Thoracic aorta (tissue), 2 donors: ENCODE measurements at places on chromosomes 11 and 22. TPM values are rescaled to one million over a fixed set of nuclear protein-coding genes. Genes with fewer than 3 reads are reported as not detected.

Gene CREB3L1
- 3.0 TPM for total RNA-seq

Gene TRIM48
- total RNA-seq: not detected

Gene TCN1
- not detected for total RNA-seq

Gene LRFN4
- total RNA-seq: 23.0 TPM

Gene ANO5
- 7.9 TPM for total RNA-seq

Gene BEST1
- 8.0 TPM for total RNA-seq

Gene CCT8L2
- not detected for total RNA-seq

Gene BTBD18
- not detected for total RNA-seq

Gene CASP5
- total RNA-seq: not detected

Gene VSIG10L2
- not detected for total RNA-seq

Gene OR5A2
- total RNA-seq: not detected

Gene OR5D16
- total RNA-seq: not detected

Gene FAU
- total RNA-seq: 365 TPM

DNA sequence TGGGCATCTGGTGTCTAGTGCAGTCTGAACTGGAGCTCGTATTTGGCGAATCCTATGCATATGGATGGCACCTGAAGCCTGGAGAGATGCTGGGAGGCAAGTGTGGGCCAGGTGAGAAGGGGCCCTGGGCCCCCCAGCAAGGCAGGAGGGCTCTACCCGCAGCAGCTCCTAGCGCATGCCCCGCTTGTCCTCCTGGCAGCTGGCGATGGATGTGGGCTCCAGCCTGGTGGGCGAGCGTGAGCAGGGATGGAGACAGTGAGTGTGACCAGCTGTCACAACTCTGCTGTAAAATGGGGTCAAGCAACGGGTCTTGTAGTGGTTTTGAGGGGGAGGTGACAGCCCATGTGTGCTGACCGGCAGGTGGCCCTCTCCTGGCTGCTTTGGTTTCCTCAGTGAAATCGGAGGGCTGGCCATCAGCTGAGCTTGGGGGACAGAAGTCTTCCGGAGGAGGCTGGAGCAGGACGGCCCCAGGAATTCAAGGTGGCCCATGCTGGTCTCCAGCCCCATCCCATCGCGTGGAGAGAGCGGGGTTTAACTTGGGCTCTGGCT is 12.0 kb downstream of the FRMD8 start:
- no peak for DNase-seq

DNA sequence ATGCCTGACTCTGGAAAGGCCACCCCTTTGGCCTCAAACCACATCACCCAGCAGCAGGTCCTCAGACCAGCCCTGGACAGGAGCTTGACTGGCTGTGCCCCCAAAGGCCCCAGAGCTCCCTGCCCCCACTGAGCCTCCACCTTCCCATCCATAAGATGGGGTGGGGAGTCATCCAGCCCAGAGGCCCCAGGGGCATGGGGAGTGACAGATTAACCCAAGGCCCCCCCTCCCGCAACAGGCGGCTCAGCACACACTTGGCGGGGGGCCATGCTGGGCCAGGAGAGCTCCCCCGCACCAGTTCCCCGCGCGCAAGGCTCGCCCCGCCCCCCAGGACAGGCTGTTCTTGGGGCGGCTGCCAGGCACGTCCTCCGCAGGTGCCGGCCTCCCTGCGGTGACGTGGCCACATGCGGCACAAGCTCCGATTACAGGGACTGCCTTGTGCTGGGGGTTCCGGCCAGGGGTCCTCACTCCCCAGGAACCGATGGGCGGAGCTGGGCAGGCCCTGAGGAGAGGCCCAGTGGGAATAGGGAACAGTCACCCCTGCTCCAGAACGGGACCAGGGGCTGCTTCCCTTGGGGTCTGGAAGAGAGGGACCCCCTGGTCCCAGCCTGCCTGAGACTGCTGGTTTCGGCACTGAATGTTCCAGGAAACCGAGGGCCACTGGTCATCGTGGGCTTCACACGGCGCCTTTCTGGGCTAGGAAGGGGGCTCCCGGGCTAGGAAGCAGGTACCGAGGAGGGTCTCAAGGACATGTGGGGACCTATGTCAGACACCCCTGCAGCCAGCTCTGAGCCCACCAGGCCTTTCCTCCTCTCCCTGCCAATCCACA is 5.1 kb upstream of the CDKN1C start:
- no peak for DNase-seq

DNA sequence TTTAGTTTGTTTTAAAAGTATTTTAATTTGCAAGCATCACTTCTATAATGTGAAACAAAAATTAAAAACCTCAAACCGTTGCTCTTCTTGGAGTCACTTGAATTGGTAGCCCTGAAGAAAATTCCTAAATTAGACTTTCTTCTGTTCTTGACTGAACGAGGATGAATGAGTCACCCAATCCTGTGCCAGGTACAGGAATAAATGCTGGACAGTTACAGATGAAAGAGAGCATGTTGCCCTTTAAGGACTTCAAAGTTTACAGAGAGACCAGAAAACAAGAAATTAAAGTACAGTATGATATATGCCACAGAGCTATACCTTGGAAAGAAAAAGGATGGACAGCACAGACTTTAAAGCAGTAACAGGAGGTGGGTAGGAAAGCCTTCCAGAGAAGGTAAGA is 41.3 kb upstream of the CXCR5 start:
- DNase-seq: no peak

- DNase-seq: no peak
These were observed 100.8 kb upstream of the CLPB start for GRCh38 chr11:72535194-72535547.

GRCh38 chr11:40183073-40184064 is 1276.1 kb downstream of the LRRC4C start:
- no peak for DNase-seq

- no peak for DNase-seq
These were observed 63.1 kb downstream of the ARFGAP3 start for GRCh38 chr22:42793848-42794405.

GRCh38 chr11:76695133-76695532 is 24.6 kb upstream of the LRRC32 start:
- DNase-seq: no peak

- DNase-seq: no peak
These were observed 161.6 kb upstream of the BDNF start for GRCh38 chr11:27861706-27862430.

- DNase-seq: no peak
These were observed 709 bp upstream of the KCNE3 start for GRCh38 chr11:74468058-74468457.

DNA sequence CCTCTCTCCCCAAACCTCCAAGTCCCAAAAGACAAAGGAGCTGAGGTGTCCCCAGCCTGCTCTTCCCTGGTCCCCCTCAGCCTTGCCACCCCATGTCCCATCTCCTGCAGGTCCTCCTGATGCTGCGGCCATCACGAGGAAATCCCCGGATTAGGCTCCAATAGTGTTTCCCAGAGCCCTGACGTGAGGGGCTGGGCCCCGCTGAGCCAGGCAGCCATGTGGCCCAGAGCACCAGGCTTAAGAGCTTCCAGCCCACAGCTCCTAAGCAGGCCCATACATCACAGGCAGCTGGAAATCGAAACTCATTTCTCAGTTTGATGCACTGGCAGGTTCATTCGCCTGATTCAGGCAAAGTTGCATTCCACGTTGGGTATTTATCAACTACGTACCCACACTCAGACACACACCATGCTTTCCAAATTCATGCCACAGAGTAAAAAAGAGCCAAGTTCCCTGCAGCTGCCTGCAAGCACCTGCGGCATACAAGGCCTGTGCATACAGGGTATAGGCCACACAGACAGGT is 114.2 kb downstream of the CHST1 start:
- no peak for DNase-seq

GRCh38 chr11:115234794-115235193 is 269.4 kb downstream of the CADM1 start:
- no peak for DNase-seq

DNA sequence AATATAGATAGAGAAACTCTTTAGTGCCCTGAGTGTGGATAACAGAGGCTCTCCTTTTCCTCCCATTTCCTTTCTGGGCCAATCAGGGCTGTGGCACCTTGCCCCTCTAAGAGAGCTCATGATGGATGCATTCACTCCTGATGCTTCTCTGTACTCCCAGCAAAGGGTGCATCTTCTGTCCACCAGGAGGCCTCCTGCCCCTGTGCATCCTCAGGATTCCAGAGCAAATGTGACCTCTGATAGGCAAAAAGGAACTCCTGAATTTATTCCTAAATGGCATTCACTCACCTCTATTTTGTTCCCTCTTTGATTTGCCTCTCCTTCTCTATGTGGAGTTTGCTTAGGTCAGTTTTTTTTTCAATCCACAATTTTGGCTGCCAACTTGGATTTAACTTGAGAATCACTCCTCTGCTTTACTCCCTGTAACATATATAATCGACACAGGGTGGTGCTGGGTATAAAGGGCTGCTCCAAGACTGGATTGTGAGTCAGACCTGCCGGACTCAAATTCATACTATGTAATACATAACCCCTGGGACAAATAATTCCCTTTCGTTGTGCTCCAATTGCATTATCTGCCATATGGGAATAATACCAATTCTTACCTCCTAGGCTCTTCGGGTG is 1.1 kb upstream of the MRGPRX4 start:
- DNase-seq: no peak

DNA sequence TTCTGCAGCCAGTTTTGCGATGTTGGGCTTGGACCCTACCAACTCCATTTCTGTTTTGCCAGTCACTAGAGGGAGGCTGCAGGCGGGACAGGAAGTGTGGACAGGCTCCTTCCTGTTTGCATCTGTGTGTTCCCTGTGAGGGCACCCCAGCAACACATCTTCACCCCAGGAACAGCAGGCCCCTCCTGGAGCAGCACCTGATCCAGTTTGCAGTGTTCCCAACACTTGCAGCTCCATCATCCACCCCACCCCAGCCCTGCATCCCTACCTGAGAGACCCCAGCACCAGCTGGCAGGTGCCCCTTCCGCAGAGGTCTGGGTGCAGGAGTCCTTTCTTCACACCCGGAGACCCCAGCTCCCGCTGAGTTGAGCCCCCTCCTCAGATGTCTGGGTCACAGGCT is 7.4 kb upstream of the VSIG10L2 start:
- no peak for DNase-seq

- no peak for DNase-seq
These were observed at the start of gene BAIAP2L2 for GRCh38 chr22:38110008-38110862. TSS of gene BAIAP2L2 (minus strand) at chr22:38110684. CDS start at chr22:38110525, 159 bp downstream.

DNA sequence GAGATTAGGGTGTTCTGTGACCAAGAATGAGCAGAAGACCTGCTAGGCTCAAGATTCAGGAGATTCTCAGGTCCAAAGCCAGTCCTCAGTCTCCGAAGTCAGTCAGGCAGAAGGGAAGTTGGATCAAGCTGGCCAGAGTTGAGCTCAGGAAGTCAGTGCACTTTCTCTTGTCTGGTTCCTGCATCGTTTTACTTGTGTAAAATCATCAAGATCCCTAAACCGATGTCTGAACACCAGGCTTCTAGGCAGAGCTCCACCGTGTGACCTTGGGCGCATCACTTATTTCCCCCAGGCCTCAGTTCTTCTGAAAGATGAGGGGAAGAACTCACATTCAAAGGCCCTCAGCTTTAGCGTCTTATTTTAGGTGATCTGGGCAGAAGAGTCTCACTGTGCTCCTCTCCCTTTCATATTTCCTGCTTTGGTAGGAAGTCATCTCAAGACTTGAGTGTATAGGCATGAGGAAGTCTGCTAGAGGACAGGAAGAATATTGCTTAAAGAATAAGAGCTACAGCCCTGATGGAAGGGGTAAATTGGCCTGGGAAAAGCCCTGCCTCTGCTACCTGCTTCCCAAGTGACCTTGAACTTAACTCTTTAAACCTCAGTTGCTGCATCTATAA is 20.2 kb downstream of the NF2 start:
- DNase-seq: no peak

DNA sequence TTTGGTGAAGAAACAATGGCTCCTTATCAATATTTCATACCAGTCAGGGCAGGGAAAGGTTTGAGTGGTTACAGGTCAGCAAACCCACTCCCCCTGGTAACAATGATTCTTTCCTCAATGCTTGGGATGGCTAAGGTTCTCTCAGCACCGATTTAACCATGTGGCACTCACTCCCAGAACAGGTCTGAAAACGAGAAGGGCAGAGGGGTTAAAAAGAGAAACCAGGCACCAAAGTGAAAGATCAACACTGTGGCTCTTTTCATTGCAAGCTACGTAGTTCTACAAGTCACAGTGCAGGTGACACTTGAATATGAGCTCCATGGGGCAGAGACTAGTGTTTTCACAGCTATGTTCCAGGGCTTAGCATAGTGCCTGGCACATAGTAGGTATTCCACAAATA is 132.4 kb downstream of the PLEKHA7 start:
- no peak for DNase-seq

DNA sequence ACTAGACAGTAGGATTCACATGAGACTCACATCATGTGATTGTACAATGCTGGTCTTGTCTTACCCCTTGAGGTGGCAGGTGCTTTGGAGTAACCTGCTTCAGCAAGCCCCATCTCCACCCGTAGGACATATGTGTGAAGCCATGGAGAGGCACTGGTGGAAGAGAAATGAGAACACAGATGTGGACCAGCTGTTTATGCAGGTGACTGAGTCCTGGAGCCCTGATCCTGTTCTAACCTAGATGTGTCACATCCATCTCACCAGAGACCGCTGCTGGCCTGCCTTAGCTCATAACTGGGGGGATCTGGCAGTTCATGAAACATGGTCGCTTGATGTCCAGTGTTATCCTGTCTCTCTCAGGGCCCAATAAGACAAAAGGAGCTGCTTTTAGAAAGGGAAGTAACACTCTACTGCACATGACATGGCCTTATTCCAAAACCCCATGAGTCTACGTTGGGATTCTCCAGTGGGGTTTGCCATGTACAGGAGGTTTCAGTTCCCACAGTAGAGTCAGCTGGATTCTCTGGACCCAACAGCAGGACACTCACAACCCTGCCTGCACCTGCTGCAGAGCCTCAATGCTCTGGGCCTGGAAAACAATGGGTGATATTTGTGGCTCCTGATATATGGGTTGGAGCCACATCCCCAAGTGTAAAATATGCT is 62.0 kb downstream of the GGTLC2 start:
- no peak for DNase-seq

GRCh38 chr11:33575311-33575710 is 125.3 kb downstream of the C11orf91 start:
- no peak for DNase-seq

DNA sequence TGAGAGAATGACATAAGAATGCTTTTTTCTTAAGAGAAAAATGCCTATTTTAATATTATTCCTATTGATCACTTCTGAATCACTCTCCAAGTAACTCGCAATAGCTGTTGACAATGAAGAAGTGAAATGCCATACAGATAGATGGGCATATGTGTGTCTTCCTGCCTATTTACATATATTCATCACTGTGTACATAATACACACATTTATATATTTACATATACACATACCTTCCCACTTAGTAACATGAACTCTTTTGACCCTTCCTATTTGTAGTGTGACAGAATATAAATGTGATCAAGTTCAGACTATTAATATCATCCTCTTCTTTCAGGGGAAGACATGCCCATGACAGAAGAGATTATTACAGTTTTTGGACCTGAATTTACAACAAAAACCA is 756.7 kb downstream of the DLG2 start:
- DNase-seq: no peak

DNA sequence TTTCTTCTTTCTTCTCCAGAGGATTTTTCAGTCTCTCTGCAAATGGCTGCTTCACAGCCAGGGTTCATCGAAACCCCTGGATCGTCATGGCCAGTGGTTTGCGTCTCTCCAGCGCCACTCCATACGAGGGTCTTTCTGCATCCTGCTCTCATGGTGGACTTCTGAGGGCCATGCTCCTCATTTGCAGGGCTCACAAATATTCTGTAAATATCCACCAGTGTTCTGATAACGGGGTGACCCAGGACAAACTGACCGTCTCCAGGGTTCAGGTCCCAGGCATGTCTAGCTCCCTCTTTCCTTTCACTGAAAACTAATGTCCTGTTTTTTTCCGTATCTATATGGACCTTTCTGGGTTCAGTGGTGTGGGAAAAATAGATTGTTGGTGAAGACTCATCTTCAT is 15.7 kb upstream of the VPREB1 start:
- no peak for DNase-seq

GRCh38 chr11:13955971-13956421 is 6.5 kb upstream of the SPON1 start:
- no peak for DNase-seq
